ENCODE measurements at places on chromosomes 6 and 20. TPM values are rescaled to one million over a fixed set of nuclear protein-coding genes. Genes with fewer than 3 reads are reported as not detected.
A peak's percentile ranks its signal among the peaks of the same experiment; 100 is the strongest.

DNA sequence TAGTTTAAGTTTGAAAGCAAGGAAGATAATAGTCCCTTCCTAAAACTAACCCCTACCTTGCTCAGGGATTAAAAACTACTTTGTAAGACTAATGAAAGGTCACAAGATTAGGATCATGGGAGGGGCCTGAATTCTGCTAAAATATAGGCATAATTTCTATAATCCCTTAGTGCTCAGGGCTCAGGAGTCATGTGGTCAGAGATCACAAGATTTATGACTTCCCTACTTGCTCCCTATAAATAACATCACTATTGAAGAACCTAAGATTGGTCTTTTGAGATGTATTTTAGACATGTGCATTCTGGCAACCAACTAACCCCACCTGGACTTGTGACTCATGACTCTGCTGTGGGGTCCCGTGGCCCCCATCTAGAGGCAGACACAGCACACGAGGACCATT lies 81.1 kb downstream of the STMND1 start:
- H3K4me1 ChIP-seq = no peaks in the 10 kb centered on the region
- H3K36me3 ChIP-seq = no peaks in the 10 kb centered on the region
- no peak overlapping the region for H3K27ac ChIP-seq
- no peak overlapping the region for H3K4me3 ChIP-seq
- H3K27me3 ChIP-seq = no peaks in the 10 kb centered on the region

DNA sequence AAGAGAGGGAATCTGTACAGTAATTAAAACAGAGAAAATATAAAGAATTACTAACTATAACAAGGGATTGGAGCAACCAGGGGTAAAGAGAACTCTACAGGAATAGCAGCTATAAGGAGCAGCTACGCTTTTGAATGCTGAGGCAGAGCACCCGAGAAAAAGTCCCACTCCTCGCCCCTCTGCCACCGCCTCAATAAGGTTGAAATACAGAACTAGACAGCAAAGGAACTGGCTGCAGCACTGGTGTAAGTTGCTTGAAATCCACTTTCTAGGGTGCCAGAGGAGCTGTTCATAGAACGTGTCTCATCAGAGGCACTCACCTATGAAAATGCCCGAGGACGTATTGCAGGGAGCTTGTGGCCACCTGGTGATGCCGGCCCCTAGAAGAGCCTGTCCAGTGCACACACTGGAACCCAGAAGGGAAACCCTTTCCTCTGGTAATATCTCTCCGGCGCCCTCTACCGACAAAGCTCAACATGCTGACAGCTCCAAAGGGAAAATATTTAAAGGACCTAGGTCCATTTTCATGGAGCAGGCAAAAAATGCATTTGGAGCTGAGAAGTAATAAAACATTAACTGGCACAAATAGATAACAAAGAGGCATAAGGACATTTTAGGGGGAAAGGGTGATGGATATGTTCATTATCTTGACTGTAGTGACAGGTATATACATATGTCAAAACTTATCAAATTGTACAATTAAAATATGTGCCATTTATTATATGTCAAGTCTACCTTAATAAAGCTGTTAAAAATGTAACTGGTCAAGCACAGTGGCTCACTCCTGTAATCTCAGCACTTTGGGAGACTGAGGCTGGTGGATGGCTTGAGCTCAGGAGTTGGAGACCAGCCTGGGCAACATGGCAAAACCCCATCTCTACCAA lies 137.4 kb upstream of the HDAC2 start:
- H3K36me3 ChIP-seq = no peaks in the 10 kb centered on the region
- H3K27me3 ChIP-seq = no peaks in the 10 kb centered on the region
- DNase-seq = peak; percentile 69
- H3K27ac ChIP-seq = no peak overlapping the region
- no peaks in the 10 kb centered on the region for H3K4me1 ChIP-seq
- H3K4me3 ChIP-seq = no peak overlapping the region

DNA sequence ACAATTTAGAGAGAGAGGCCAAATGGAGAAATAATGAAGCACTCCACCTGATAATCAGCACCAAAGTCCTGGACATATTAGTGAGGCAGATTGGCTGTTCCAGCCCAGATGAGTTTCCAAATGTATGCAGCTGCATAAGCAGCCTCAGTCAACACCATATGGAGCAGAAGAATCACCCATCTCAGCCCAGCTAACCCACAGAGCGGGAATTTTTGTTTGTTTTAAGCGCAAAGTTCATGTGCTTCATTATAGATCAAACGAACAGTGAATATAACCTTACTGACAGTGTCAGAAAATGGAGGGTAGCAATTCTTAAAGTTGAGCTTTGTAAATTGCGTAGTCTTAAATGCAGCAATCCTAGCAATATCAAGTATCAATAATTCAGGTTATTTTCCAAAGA lies 234.0 kb upstream of the CEP162 start:
- no peak overlapping the region for H3K27ac ChIP-seq
- H3K4me3 ChIP-seq = no peak overlapping the region
- no peaks in the 10 kb centered on the region for H3K36me3 ChIP-seq

GRCh38 chr20:34165018-34165619 lies 53.1 kb upstream of the EIF2S2 start:
- no peaks in the 10 kb centered on the region for H3K4me1 ChIP-seq
- H3K27me3 ChIP-seq = peaks cover 5% of the 10 kb centered on the region
- H3K27ac ChIP-seq = no peak overlapping the region
- H3K36me3 ChIP-seq = no peaks in the 10 kb centered on the region
- H3K4me3 ChIP-seq = no peak overlapping the region

DNA sequence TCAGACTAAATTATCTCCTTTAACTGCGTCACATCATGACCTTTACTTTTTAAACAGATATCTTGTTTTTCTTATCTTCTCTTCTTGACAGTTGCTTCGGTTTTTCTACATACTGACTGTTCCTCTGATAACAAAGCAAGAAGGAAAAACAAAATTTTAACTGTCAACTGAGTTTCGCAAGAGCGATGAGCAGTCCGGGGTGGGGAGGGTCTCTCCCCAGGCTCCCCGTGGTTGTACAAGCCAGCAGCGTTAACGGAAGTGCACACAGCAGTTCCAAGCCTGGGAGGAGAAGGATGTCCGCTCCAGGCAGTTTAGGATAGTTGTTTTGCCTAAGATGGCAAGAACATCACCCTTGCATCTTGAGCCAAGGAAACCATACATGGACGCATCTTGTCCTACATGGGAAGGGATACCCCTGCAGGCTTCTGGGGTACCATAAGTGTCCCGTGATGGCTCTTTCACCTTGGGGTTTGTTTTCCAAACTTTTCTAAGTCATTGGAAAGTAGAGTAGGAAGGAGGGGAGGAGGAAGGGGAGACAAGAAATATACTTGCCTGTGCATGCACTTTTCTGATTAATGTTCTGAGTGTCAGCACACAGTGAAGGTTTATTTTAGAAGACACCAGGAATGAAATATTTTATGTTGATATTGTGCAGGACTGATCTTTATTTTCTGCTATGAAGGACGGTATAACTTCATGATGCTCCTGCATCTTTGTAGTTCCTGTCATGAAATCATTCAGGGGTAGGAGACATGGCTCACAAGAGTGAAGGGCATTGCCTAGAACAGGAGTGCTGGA lies 20.8 kb downstream of the SLC24A3 start:
- H3K4me3 ChIP-seq = no peak overlapping the region
- no peaks in the 10 kb centered on the region for H3K36me3 ChIP-seq
- DNase-seq = no peak
- peak overlapping the region; percentile 9 for H3K27ac ChIP-seq

DNA sequence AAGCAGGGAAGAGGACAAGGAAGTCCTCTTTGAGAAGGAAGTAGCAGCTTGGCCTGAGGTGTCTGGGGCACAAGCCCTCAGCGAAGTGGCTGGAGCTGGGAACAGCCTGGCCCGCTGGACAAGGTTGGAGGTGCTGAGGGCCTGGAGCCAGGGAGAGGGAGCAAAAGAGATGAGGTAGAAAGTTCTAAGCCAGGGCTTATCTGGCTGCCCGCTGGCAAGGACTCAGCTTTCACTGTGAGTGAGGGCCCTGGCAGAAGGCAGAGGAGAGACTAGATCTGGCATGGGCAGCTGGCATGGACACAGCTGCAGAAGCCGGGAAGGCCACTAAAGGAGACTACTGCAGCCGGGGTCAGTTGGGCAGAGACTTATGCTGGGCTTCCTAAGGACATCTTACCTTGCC lies 21.8 kb upstream of the PCMTD2 start:
- no peaks in the 10 kb centered on the region for H3K36me3 ChIP-seq
- H3K4me3 ChIP-seq = no peak overlapping the region
- H3K27me3 ChIP-seq = no peaks in the 10 kb centered on the region
- H3K27ac ChIP-seq = no peak overlapping the region
- DNase-seq = peak; percentile 51

DNA sequence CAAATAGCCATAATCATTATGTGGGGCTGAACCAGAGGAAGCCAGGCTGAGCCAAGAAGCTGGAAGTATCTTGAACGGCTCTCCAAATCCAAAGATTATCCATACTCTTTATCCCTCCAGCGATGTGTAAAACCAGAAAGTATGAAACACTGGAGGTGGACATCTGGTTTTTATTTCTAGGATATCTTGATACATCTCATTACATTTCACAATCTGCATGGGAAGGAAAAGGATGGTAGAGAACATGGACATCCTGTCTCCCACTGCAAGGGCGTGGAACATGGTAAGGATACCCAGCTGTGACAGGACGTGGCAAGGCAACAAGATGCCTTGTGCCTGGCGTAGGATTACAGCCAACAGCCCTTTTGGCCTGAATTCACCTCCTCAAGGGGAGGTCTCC lies 20.1 kb downstream of the TRIM27 start:
- H3K4me3 ChIP-seq = no peak overlapping the region
- DNase-seq = no peak
- peaks cover 90% of the 10 kb centered on the region for H3K36me3 ChIP-seq

DNA sequence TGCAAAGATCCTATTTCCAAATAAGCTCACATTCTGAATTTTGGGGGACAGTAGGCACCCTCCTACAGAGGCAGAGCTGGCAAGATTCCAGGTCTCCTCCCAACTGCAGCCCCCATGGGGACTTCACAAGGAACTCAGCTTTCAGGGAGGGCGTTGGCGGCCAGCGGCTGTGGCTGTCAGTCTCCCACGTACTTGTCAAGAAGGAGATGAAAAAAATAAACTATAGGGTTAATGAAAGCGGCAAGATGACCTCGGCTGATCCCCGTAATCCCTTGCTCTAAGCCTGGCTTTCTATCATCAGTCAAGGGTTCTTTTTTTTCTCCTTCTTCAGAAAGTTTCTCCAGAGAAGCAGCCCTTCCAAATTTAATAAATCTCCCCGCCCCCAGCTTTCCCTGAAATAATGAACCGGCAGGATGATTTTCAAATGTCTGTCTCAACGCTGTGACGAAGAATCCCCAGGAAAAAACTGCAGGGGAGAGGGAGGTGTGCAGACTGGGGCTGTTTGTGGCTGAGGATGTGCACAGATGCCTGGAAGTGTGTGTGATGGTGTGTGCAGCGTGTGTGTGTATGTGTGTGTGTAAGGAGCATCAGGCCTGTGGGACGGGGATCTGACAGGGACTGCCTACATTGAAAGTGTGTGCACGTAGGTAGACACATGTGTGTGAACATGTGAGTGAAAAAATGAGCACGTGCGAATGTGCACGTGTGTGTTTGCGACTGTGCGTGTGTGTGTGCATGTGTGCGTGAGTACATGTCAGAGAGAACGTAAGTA lies 78.7 kb downstream of the SLC2A10 start:
- H3K27ac ChIP-seq = no peak overlapping the region
- H3K4me3 ChIP-seq = no peak overlapping the region
- DNase-seq = no peak
- no peaks in the 10 kb centered on the region for H3K27me3 ChIP-seq
- no peaks in the 10 kb centered on the region for H3K4me1 ChIP-seq
- no peaks in the 10 kb centered on the region for H3K36me3 ChIP-seq

Gene PACRG
- total RNA-seq = 1.5 TPM

DNA sequence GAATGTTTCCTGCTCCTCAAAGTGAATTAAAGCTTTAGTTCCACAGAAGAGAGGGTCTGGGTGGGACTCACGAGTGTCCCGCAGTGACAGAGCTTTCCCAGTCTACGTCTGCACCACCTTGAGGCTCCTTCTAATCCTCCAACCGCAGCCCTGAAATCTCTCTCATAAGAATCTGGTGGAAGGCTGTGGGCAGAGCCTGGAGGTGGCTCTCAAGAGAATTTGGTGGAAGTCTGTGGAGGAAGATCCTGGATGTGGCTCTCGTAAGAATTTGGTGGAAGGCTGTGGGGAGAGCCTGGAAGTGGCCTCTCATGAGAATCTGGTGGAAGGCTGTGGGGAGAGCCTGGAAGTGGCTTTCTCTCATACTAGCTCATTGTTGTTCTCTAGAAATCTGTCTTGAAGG lies 13.8 kb upstream of the DUSP22 start:
- H3K4me3 ChIP-seq = no peak overlapping the region
- peaks cover 3% of the 10 kb centered on the region for H3K4me1 ChIP-seq
- H3K27me3 ChIP-seq = no peaks in the 10 kb centered on the region
- H3K27ac ChIP-seq = no peak overlapping the region
- no peaks in the 10 kb centered on the region for H3K36me3 ChIP-seq

Gene PDE10A
- total RNA-seq = 6.0 TPM

DNA sequence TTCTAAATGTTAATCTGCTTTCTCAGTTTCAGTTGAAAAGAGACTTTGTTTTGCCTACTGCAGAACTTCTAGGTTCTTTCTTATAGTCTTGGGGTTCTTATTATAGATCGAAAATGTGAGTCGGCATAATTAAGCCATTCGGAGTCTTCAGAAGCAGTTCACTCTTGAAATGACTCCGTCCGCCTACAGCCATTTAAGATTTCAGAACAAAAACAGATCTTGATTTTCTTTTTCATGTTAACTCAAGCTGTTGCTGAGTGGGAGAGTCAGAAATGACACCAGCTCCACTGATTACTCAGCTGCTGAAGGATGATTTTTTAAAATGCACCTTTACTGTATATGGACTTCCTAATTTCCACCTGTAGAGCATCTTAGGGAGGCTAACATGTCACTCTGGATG lies 15.9 kb downstream of the PRDM1 start:
- H3K4me3 ChIP-seq = peak overlapping the region; percentile 51
- peaks cover 26% of the 10 kb centered on the region for H3K36me3 ChIP-seq
- DNase-seq = no peak
- H3K4me1 ChIP-seq = peaks cover 24% of the 10 kb centered on the region
- peaks cover 23% of the 10 kb centered on the region for H3K27me3 ChIP-seq

Gene ADGB
- not detected for total RNA-seq

- H3K36me3 ChIP-seq = no peaks in the 10 kb centered on the region
- H3K27me3 ChIP-seq = no peaks in the 10 kb centered on the region
- H3K27ac ChIP-seq = no peak overlapping the region
- no peak for DNase-seq
- no peak overlapping the region for H3K4me3 ChIP-seq
- peaks cover 9% of the 10 kb centered on the region for H3K4me1 ChIP-seq
These were observed 68.9 kb downstream of the EDN1 start for GRCh38 chr6:12359036-12359435.

DNA sequence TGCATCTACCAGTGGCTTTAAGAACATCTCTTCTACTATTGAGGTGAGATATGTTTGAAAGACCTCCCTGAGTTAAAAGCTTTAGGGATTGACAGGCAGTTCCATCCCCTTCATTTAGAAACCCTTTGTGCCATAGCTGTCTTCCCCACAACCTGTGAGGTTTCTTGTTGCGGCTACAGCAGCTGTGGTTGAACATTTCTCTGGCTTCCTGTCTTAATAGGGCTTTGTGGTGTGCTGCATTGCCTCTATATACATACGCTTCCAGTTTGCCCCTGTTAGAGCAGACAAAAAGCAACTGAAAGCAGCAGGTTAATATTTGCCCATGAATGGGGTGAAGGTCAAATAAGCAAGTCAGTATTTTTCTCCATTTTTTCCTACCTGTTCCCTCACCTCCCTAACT lies 210.2 kb downstream of the TMEM200A start:
- DNase-seq = no peak
- no peak overlapping the region for H3K4me3 ChIP-seq
- no peaks in the 10 kb centered on the region for H3K27me3 ChIP-seq
- no peaks in the 10 kb centered on the region for H3K4me1 ChIP-seq
